ENCODE measurements at places on chromosomes 12 and 14.
A peak's percentile ranks its signal among the peaks of the same experiment; 100 is the strongest.

GRCh38 chr14:21268617-21269251, 508 bp downstream of the HNRNPC start:
- peak; percentile 55 for DNase-seq

DNA sequence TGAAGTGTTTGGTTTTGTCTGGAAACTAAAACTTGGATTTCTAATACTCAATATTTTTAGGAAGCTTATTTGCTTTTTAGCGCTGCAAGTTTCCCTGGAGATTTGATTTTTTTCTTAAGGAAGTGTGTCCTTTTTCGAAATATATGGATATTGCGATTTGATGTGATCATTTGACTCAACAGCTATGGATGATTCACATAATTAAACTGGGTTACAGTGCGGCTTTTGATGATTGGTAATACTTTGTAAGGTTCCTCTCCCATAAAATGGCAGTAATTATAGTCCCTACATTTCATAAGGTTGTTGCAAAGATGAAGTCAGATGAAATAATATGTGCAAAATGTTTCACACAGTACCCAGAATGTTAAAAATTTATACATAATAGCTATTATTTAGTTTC, 13.1 kb downstream of the LDHB start:
- DNase-seq, result no peak

DNA sequence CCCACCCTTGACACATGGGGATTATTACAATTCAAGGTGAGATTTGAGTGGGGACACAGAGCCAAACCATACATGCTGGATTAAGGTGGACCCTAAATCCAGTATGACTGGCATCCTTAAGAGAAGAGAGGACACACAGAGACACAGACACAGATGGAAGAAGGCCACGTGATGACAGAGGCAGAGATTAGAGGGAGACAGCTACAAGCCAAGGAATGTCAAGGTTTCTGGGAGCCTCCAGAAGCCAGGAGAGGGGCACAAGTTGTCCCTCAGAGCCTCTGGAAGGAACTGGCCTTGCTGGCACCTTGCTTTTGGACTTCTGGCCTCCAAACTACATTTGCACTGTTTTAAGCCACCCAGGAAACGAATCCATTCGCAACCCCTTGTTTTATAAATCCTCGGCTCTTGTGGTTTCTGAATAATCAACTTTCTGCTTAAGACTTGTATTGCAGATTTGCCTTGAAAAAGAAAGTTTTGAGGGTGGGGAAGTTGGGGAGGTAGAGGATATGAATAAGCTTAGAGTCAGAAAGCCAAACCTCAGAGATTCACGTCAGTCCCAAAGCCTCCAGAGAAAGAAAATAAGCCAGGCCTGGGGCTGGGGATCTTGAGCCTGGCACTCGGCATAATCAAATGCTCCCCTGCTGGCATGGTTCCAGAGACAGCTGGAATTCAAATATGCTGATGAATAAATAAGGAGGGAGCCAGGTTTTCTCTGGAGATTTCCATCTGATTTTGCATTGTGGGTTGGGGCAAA, 224.2 kb upstream of the PWP1 start:
- peak; percentile 51 for DNase-seq

DNA sequence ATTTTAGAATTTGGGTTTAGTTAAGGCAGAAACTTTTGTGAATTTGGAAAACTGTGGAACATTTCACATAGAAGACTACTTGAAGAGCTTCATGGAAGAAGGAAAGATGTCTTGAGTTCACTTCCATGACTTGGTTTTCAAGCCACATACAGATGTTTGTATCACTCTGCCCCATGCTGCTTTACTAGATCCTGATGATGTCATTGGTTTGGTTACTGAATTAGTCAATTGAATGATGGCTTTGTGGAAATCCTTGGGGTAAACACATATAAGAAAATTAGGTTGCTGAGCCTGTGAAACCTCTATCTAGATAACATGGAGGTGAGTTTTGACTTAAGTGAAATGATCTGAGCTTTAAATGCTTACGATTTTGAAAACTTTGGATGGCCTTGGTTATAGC, 90.6 kb downstream of the LRRK2 start:
- no peak for DNase-seq

DNA sequence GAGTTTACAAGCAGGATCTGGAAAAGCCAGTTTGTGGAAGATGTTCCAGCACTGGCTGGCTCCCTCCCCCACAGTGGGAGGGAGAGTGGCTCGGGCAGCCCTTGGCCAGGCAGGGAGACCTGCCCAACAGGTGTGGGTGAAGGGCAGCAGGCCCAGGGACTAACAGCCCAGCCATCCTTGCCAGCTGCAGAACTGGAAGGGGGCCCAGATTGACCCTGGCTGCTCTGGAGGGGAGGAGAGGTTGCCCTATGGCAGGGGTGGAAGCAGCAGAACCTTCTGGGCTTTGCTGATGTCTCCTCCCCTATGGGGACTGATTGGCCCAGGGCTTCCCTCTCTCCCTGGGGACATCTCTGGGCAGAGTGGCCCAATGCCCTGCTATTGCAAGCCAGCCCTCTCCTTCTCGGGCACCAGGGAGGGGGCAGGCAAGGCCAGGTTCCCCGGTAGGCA, 20.5 kb downstream of the IRF2BPL start:
- DNase-seq, result no peak

DNA sequence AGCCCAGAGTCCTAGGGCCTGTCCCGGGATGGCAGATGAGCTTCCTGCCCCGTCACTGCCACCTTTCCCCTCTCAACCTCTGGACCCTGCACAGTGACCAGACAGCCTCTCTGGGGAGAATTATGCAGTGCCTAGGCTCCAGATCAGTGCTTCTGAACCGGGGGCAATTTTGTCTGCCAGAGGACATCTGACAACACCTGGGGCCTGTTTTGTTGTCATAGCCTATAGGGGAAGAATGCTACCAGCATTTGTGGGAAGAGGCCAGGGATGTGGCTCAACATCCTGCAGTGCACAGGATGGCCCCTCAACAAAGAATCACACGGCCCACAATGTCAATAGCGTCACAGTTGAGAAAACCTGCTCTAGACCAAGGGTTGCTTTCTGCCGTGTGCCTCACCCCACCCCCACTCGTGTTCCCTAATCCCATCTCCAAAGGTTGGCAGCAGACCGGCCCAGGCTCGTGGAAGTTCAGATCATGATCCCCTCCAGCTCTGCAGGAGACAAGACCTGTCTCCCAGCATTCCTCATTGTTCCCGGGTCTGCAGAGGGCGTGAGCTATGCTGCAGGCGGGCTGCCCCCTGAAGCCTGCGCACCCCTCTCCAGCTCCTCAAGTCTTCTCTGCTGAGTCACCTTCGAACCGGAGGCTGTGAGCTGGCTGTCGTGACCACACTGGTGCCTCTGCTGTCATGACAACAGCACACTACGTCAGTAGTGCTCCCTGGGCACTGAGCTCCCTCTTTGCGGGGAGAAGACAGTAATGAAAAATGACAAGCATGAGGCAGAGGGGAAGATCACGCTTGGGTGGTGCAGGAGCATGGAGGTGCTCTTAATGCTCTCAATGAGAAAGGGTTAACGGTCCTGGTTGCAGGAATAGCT, 2.0 kb upstream of the GAPDH start:
- DNase-seq, result peak; percentile 94

DNA sequence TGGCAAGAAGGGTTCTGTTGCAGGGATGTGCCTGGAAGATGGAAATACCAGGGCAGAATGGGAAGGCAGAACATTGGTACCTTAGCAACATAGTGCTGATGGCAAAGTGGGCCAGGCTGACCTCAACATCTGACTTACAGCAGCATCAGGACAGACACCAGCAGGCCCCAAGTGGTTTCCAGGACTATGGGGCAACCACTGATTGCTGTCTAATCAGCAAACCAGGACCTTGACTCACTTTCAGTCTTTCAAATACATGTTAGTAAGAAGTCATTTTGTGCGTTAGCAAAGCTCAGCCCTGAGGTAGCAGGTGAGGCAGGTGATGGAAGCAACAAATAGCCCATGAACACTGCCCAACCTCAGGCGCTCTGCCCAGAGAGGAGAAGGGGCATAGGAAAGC, 4.7 kb upstream of the SPTSSA start:
- DNase-seq, result no peak

DNA sequence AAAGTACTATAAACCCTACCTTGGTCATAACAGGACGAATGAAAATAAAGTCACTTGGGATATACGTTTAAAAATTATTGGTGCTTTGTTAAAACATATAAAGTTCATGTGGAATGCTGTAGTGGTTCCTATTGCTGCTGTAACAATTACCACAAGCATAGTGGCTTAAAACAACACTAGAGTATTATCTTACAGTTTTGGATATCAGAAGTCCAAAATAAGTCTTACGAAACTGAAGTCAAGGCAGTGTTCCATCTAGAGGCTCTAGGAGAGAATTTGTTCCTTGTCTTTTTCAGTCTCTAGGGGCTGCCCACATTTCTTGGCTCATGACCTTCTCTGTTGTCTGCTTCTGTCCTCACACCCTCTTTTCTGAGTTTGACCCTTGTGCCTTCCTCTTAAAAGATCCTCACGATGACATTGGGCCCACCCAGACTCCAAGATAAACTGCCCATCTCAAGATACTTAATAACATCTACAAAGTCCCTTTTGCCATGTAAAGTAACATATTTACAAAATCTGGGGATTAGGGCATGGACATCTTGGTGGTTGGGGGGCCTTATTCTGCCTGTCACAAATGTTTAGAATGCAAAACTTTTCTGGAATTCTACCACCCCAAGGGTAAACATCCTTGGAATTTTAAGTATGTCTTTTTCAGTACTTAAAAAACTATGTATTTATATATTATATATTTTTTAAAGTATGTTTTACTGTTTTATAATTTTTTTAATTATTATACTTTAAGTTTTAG, 178.1 kb downstream of the ETNK1 start:
- DNase-seq, result no peak

- DNase-seq, result no peak
Measured at GRCh38 chr12:75655315-75655806, 144.0 kb upstream of the KRR1 start.

DNA sequence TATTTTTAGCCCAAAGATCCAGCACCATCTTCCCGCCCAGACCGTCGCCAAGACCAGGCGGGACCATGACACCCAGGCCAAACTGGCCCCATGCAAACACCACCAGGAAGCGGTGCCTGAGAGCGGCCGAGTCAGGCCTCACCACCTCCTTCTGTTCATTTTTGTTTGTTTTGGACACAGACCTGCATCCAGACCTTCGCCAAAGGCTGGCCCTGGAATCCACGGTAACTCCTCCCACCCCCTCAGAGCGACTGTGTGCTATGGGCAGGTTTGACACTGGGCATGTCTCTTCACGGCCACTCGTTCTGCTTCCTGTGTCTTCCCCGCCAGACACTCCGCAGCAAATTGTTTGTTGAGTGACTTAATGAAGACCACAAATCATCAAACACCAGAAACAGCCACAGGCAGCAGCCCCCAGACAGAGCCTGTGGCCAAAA, 47.1 kb downstream of the NCOR2 start:
- no peak for DNase-seq

- DNase-seq, result no peak
Measured at GRCh38 chr12:88529531-88530488, 50.5 kb downstream of the KITLG start.

GRCh38 chr12:27965411-27965810, 7.1 kb downstream of the PTHLH start:
- no peak for DNase-seq

GRCh38 chr12:94147991-94148738, at the start of gene PLXNC1:
Gene PLXNC1, plus strand, starts transcription at chr12:94148577. Its CDS starts 395 bp downstream, at chr12:94148972.
- DNase-seq, result no peak

- no peak for DNase-seq
Measured at GRCh38 chr12:28027328-28027727, 54.8 kb upstream of the PTHLH start.

DNA sequence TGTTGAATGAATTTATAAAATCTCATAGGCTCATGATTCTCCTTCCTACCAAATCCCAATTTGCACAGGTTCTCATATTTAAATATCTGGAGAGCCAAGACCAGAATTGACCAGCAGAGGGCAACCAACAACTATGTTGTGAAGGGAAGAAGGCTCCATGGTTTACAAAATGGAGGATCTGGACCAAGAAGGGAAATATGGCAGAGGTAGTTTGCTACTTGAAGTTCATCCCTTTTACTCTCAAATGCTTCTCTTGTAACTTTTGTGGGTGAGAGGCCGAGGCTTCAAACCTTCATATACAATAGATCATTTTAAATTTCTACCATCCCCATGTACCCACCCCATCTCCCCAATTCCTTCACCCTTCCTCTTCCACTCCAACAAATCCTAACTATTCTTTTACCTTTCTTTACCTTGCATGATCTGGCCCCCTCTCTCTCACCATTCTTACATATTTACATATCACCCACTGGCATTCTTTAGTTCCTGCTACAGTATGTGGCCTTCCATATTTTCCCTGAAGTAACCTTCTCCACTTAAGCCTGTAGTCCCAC, 3.8 kb upstream of the SMARCC2 start:
- peak; percentile 80 for DNase-seq

- DNase-seq, result no peak
Measured at GRCh38 chr14:68211421-68211820, 391.8 kb downstream of the RAD51B start.

GRCh38 chr12:121562488-121562887, 18.3 kb downstream of the KDM2B start:
- DNase-seq, result no peak

DNA sequence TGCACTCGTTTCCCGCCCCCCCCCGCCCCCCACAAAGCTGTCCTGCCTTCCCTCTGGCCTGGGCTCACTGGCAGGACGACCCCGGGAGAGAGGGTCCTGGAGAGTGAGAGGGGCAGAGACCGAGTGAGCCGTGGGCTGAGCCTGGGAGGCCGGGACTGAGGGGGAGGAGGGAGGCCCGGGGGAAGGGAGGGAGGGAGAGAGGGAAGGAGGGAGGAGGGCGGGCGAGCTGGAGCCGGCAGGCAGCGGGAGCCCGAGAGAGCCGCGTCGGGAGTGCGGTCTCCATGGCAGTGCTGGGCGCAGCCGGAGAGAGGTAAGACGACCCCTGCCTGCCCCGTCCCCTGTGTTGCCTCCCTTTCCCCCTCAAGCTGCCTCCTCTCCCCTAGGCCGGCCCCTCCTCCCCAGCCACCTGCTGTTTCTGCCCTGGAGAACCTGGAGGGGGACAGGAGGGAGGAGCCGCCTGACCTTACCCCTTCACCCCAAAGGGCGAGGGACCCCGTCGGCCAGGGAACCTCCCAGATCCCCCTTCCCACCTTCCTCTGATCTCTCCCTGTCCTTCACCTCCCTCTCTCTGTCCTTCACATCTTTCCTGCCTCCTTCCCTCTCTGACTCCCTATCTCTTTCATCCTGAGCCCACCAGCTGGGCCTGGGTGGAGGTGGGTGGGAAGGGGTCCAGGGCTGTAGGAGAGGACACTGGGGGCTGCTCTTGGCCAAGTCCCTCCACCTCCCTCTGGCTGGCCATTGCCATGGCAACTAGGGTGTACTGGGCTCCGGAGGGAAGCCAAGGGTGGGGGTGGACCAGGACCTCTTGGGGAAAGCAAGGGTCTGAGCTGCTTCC, at the start of gene GPR162:
Gene GPR162 (plus strand): TSS at position 231 of the 835 bp plus-strand sequence. CDS start 2,078 bp downstream, outside the sequence.
- no peak for DNase-seq

DNA sequence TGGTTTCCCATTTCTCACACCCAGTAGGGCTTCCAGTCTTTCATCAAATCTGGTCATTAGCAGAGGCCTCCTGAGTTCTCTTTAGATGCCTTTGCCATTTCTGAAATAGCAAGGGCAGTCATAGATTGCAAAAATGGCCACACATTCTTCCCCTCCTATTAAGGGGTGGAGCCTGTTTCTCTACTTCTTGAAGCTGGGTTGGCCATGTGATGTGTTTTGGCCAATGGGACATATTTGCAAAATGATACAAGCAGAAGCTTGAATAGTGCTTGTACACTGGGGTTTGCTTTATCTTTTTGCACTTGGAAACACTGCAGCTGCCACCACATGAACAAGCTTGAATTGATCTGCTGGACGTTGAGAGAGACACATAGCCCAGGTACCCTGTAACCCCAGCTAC, 109.3 kb downstream of the VRK1 start:
- no peak for DNase-seq

All from kidney capillary endothelial cell (primary cell).